Stimulated activated CD4-positive, alpha-beta T cell treated with anti-CD3 and anti-CD28 coated beads, Interleukin-1b, Interleukin-23, amount 100 ng/mL, for 24 hours (primary cell): ENCODE measurements at places on chromosomes 1 and 21.

GRCh38 chr21:44514746-44515358 is 25.1 kb downstream of the KRTAP10-1 start:
- no peak for DNase-seq

GRCh38 chr21:35171385-35171784 is 122.3 kb upstream of the RUNX1 start:
- DNase-seq: no peak

- DNase-seq: no peak
These were observed 13.3 kb upstream of the PLCH2 start for GRCh38 chr1:2462819-2463218.

DNA sequence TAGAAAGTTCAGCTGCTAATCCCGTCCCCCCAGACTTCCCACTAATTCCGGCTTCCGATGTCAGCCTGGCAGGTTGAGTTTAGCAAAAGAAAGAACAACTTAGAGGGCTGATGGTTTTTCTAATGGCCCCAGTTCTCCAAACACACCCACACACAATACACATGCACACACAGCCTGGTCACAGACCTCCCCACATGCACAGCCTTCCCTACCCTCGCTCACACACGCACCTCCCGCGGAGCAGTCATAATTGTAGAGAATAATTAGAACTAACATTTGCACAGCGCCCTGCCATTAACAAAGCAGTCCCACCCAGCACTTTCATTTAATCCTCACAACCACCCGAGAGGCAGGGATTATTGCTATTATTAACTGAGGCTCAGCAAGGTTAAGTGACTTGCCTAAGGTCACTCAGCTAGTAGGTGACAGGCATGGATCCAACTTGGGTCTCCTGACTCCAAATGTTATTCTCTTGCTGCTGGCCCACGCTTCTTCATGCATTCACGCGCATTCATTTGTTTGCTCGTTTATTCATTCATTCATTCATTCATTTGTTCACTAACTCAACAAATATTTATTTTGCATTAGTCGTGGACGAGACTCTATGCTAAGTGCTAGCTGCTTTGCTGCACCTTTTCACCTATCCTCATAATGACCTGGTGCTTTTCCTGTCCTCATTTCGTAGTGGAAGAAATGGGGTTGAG is 274.9 kb downstream of the FOXD2 start:
- no peak for DNase-seq

- DNase-seq: no peak
These were observed 144.6 kb downstream of the SLC30A10 start for GRCh38 chr1:219783605-219784235.

- DNase-seq: no peak
These were observed 318.9 kb upstream of the PBX1 start for GRCh38 chr1:164240081-164240480.

DNA sequence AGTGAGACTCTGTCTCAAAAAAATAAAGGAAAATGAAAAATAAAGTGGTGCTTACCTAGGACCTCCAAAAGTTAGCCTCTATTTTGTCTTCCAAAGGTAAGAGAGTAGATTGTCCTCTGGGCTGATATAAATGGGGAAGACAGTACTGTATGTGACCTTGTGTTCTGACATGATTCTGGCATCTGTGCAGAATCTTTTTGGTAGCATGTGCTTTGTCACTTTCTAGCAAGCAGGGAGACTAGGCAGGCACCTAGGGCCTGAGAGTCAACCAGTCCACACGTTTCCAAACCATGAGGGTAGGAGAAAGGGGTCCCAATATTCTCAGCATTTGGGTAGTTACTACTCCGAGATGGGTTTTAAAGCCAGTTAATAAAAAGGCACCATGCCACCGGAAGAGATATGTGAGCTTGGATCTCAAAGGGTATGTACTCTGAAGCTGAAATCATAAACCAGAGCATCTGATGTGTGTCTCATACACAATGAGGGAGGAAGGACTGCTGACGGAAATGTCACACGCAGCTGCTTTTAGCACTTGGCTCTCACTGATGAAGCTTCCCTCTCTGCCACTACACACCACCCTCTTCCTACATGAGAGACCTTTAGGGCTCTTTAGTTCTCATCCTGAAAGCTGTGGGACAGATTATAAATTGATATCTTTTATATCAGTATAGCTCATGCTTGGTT is 27.0 kb upstream of the SLC16A1 start:
- no peak for DNase-seq

GRCh38 chr1:83998498-83999315 is at the start of gene TTLL7:
TTLL7 (minus strand) TSS chr1:83999132; CDS start chr1:83952211, 46,921 bp downstream.
- DNase-seq: no peak

- DNase-seq: no peak
These were observed 610.8 kb downstream of the LMO4 start for GRCh38 chr1:87939444-87939843.

- DNase-seq: no peak
These were observed 26.4 kb downstream of the CAPN2 start for GRCh38 chr1:223738465-223739365.

DNA sequence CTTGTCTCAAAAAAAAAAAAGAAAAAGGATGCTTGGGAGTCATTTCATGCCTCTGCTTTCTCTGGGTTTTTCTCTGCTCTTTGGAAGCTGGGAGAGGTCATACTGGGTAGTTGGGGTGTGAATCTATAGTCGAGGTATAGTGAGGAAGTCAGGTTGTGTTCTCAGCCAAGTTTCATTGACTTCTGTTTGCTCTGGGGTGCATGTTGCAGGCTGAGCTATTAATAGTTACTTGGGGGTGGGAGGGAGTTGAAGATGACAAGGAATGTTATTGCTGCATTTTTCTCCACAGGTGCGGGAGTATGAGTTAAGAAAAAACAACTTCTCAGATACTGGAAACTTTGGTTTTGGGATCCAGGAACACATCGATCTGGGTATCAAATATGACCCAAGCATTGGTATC is 2.8 kb downstream of the RPL11 start:
- DNase-seq: no peak

- DNase-seq: no peak
These were observed 554.6 kb downstream of the PLA2G4A start for GRCh38 chr1:187383366-187383765.

DNA sequence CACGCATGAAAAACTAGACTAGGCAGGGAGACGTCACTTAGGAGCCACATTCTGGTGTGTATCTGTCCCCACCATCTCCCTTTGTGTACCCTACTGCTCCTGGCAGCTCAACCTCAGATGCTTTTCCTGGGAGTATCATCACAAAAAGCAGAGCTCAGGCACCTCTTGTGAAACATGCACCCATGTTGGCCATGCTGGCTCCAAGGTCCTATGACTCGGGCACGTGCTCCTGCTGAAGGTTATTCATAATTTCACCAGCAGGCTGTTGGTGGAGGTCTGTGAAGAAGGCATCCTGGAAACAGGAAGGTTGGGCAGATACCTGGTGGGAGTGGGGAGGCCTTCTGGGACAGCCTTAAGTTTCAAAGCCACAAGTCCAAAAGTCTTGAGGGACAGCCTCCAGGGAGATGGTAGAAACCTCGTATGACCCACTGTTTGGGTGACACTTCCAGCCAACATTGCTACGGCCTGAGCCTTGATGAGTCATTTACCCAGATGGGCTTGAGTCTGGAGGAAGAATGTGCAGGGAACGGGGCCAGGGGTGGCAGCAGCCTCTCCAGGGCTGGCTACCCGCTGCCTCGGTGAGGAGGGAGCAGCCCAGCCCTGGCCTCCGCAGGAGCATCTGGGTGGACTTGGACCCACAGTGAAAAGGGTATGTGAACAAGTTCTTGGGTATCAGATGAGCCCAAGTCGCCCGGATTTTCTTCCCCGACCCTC is 75.8 kb downstream of the PGBD5 start:
- no peak for DNase-seq

GRCh38 chr1:172357753-172358385 is 62.6 kb upstream of the C1orf105 start:
- no peak for DNase-seq
